NCI-H226 (cell line): ENCODE measurements at places on chromosomes 3 and 15.

DNA sequence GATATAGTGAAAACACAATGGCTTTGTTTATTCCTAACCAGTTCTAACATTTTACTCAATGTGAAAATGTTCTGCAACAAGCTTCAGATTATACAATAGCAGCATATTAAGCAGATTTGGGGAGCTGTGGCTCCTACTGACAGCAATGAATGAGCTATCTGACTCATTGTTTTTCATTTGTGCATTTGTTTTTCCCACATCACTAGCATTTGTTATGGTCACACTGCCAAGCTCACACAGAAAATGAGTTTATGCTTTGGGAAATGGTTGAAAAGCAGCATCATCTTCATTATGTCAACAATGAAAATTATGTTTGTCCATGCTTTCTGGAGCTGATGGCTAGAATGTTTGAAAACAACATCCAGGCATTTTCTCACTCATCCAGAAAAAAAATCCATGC, 53.5 kb downstream of the ZPLD1 start:
- no peak for DNase-seq

DNA sequence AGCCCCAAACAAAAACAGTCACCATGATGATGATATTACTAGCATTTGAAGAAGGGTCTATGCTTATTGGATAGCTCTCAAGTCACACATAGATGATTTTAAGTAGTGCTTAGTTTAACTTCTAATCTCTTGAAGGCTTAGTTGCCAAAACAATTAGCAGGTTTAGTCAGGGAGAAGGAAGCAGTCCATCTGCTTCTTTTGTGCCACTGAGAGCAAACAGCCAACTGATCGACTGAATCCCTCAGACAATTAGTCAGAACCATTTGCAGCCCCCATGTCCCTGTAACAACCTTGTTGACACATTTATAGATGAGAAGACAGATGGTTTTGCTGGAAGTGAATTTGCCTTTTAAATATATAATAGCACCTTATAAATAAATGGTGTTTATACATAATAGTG, 585.1 kb upstream of the SUCLG2 start:
- no peak for DNase-seq

- DNase-seq = no peak
Observed at GRCh38 chr15:66169023-66169422, 84.5 kb downstream of the MEGF11 start.

DNA sequence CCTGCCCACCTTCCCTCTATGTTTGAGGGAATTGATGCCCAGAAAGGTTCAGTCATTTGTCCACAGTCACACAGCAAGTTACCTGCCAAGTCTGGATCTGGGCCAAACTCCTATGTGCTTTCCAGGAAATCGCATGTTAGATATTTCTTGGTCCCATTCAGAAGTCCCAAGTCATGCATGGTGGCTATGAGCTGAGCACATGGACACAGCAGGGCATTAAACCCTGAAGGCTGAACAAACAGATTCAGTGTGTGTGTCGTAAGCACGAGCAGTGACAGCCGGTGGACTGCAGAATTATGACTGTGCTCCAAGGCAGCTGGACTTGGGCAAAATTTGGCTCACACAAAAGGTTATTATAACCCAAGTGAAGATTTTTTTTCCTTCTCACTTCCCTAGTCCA, 11.4 kb upstream of the SLC6A6 start:
- DNase-seq = peak; percentile 43

DNA sequence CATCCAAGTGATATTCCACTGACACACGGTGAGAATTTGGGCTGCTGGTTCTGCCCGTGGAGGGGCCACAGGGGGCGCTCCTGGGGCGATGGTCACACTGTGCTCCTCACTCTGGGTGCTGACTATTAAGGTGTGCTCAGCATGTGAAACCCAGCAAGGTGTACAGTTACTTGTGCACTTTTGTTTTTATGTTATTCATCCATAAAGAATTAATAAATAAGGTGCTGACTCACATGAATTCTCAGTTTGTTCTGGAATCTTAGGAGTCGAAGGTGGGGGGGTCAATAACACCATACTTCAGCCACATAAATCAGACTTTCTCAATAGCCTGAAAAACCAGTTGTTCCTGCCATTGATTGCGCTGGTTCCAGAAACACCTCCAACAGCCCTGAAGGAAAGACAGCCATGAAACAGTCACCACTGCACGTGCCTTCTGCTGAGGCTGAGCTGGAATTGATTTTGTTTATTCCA, 53.5 kb upstream of the SPATA12 start:
- DNase-seq = no peak
